ENCODE measurements at places on chromosomes 2 and 18.

- no peak for DNase-seq
Observed at GRCh38 chr2:166468124-166469024, 25.7 kb downstream of the SCN7A start.

DNA sequence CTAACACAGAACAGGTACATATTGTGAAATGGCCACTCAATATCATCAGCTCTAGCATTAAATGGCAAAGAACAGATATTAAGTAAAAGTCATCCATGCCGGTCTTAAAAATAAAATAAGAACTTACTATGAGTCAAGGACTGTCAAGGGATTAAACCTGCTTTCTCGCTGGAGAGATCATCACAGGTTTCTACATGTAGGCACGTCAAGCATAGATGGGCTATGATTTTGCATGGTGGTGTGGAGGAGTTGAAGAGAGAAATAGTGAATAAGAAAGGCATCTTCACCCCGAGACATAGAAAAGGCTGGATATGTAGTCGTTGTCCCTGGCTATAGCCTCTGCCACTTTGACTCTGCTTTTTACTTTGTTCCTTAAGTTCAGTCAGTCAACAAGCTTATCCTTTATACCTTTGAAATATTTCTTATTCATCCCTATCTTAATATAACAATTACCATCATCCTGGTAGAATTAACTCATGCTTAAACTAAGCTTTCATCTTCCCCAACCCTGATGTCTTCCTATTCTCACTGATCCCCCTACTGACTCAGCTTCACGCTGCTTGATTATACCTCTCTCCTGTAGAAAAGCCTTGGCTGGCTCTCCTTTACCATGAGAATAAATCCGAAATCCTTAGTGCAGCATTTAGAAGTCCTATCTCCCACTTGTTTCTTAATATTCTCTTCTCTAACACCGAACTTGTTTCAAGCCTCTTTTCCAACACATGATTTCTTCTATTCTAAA lies 42.5 kb downstream of the DSC3 start:
- no peak for DNase-seq

GRCh38 chr2:165778653-165779451 lies 15.2 kb downstream of the GALNT3 start:
- DNase-seq, result no peak

DNA sequence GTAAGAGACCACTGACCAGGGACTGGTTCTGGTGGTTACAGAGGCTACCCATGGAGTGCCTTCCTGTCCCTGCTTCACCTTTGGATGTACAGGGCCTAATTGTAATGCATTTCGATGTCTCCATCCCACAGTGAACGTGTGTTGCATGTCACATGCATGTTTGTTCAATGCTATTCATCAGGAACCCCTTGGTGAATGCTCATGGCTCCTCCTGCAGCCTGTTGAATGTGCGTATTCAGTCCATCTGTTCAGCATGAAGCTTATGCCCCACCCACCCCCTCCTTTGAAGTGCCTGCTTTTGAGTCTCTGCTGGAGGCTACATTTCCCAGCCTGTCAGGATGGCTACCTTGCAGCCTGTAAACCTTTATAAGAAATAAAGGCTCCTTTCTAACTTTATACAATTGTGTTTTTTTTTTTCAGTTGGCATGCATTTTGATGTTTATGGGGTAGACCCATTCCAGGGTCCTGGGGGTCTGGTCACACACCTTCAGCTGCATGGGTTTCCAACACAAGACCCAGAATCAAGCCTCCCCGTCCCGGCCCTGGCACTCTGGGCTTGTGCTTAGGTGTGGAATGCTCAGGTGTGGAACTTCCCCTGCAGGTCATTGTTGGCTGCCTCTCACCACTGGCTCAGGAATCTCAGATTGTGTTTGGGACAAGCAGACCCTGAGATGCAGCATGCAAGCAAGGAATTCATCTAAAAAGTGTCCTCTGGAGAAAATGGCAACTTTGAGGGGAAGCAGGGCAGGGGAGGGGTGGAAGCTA lies 238.8 kb upstream of the HDAC4 start:
- no peak for DNase-seq

DNA sequence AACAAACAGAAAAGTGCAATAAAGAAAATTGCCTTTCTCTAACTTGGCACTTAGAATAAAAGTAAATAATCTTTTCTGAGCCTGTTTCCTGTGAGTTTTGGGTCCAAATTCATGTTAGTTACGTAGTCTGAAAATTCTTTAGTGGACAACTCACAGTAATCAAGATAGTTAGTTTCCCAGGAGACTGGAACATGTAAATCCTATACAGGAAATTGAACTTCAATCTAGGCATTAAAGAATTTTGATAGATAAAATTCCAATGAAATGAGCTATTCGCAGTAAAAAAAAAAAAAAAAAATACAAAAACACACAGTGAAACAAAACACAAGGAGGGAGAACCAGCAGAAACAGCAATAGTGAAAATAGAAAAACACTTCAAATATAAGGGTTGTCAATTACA lies 83.8 kb upstream of the REG3G start:
- DNase-seq, result no peak

GRCh38 chr2:43391878-43392215 lies 165.4 kb upstream of the ZFP36L2 start:
- DNase-seq, result no peak

GRCh38 chr2:134290358-134290757 lies 36.5 kb downstream of the MGAT5 start:
- no peak for DNase-seq

DNA sequence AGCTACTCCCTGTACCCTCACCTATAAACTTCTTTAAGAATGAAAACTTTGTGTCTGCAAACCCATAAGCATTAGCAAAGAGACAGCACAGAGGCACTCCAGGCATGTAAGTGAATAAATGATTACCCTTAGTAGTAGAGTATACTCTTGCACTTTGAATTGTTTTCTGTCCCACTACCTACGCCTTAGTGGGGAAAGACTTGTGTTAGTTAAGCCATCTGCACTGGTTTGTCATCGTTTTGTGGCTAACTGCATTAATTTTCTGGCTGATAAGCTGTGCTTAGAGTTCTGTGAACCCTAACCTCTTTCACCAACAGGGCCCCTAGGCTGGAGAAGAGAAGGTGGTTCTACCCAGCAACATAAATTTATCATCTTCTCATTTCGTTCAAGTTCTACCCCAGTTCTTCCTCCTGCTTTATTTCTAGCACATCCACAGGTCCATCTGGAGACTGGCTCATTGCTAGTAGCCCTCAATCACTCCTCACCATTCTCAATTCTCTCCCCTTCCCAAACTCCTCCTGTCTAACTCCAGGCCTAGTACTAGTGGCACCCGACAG lies 710 bp downstream of the LMAN2L start:
- DNase-seq, result no peak

DNA sequence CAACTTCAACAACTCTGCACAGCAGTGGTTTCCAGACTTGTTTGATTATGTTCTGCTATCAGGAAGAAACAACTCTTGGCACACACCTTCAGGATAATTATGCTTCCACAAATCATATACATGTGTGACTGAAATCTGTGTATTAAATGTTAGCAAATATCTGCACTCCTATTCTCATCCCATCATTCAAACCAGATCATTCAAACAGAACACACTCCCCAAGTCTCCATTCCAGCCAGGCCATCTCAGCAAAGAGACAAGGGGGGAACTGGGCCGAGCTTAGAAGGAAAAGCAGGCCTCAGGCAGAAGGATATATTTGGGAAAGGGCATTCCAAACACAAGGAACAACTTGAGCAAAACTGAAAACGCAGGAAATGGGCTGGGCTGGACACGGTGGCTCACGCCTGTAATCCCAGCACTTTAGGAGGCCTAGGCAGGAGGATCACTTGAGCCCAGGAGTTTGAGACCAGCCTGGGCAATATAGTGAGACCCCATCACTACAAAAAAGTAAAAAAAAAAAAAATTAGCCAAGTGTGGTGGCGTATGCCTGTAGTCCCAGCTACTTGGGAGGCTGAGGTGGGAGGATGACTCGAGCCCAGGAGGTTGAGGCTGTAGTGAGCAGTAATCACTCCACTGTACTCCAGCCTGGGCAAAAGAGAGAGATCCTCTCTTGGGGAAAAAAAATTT lies 62.7 kb downstream of the ZFP36L2 start:
- no peak for DNase-seq

GRCh38 chr2:238518172-238518820 lies 91.6 kb downstream of the ASB1 start:
- no peak for DNase-seq

DNA sequence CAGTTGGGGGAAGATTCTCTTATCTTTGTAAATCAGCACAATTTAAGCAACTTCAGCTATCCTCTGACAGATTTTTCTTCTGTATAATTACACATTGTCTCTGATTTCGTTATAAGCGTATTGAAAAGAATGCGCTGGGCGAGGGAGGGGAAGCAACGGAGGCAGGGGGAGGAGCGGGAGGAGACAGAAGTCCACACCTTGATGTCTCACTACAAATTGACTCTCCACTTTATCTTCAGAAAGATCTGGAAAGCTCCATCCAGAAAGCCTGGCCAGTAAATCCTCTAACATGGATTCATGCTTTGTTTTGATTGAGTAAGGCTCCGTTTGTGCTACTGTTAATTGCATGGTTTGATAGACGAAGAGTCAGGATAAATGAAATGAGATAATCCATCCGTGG lies 76.6 kb downstream of the SMIM21 start:
- no peak for DNase-seq

DNA sequence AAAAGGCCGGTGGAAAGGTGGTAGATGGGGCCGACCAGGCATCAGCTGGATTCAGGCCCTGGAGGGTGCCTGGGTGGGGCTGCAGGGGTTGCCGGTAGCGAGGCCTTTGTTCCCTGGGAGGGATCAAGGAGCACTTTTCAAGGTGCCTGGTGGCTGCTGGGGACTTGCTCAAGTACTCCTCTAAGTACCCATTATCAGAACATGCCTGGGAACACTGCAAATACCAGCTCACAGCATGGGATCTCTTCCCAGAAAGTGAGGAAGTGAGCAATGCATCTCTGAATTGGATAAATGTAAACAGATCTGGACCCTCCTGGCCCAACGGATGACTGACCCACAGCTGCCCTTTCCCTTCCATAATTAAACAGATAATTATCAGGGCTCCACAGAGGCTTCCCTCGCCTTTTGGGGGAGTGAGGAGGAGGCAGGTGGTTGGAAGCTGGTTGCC lies 210.5 kb downstream of the SH3RF3 start:
- DNase-seq, result no peak

DNA sequence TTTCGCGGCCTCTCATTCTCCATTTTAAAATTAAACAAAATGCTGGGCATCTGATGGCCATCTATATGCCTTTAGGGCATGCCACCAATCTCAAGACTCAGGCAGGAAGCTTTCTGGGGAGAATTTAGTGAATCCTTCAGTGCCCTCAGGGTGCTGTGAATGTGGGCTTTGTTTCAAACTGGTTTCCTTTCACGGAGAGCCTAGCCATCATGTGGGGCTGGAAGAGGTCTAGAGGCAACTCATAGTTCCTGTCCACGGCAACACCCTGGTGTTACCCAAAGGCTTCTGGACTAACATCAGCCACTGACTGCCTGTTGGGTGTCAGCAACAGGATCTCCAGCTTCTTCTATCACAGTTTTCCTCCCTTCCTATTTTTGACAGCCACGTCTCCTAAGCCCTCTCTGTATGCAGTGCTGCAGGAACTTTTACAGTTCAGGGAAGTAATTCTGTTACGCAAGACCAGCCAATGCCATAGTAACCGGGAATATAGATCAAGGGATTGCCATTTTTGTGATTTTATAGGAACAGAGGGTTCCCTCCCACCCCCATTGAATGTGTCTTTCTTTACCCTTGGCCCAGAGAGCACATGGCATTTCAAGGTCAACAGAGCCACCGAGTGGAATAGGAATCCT lies 7.9 kb upstream of the WDR33 start:
- no peak for DNase-seq

- DNase-seq, result peak; percentile 30
Observed at GRCh38 chr2:62705859-62706720, 577 bp downstream of the EHBP1 start.

- DNase-seq, result no peak
Observed at GRCh38 chr2:118278046-118278445, 189.8 kb downstream of the INSIG2 start.

GRCh38 chr2:236969767-236970655 lies 115.7 kb upstream of the COPS8 start:
- DNase-seq, result peak; percentile 12

- DNase-seq, result no peak
Observed at GRCh38 chr2:905091-905832, 45.4 kb upstream of the SNTG2 start.

DNA sequence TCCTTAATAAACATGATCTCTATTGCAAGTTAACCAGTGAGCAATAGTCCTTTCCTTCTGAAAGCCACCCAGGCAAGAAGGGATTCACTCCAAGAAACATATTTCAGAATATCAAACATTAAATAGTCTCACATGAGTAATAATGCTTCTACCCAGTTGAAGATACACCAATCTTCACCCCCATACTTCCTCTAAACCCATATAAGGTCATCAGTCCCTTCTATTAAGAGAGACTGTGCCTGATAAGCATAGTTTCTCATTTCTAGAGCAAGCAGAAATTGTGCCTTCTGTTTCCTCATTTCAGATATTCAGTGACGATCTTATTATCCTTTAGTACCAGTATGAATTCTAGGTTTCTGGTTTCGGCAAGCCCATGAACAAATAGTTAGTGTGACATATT lies 64.6 kb downstream of the DSEL start:
- no peak for DNase-seq

DNA sequence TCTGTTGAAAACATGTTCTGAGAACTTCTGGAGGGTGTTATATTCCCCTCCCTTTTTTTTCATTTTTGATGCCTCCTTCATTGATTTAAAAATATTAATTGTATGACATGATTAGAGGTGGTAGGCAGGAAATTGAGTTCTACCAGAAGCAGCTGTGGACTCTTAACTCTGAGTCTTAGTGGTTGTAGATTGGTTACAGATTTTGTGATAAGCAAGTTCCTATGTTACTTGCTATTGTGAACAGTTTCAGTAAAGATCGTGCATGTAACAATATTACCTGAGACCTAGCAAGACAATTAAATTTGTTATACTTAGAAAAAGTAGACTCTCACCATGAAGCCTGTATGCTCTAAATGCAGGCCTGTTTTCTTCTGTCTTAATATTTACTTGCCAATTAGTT lies 88.1 kb downstream of the PRPF40A start:
- no peak for DNase-seq

DNA sequence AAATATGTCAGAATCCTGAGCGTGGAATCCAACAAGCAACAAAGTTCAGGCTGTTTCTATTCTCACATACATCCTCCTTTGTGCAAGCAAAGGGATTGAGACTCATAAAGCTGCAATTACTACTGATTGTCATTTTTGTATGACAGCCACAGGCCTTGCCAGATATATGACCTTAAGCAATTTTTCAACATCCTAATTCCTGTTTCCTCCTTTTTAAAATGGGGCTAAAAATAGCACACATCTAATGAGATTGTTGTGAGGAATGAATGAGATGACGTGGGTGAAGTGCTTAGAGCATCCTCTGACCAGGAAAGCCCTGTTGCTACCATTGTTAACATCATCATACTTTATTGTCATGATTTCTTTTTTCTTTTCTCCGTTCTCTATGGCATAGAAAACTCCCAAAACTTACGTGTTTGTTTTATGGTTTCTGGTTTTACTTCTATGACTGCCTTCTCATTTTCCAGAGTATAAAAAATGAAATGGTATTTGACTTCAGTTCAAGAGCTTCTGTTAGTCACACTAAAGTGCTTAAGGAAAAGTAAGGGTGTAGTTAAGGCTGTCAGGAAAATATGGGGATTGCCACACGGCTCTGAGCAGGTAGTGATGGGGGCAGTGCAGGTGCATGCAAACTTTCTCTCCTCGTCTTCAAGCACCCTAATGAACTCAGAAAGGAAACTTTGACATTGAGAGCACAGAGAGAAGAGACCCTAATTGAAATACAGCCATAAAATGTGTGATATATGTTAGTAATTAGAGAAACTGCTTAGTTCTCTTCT lies 590.6 kb upstream of the NETO1 start:
- DNase-seq, result no peak

GRCh38 chr2:12205086-12205485 lies 458.7 kb downstream of the LPIN1 start:
- DNase-seq, result no peak
